ENCODE measurements at places on chromosomes 5 and 9.

- H3K27me3 ChIP-seq = no peaks in the 10 kb centered on the region
- H3K27ac ChIP-seq = no peak overlapping the region
- H3K4me3 ChIP-seq = no peak overlapping the region
- no peak for DNase-seq
- no peaks in the 10 kb centered on the region for H3K36me3 ChIP-seq
Measured at GRCh38 chr5:107915176-107915812, 244.6 kb upstream of the EFNA5 start.

GRCh38 chr5:39209924-39210323 lies 9.4 kb downstream of the FYB1 start:
- peaks cover 18% of the 10 kb centered on the region for H3K27me3 ChIP-seq
- no peak overlapping the region for H3K4me3 ChIP-seq

DNA sequence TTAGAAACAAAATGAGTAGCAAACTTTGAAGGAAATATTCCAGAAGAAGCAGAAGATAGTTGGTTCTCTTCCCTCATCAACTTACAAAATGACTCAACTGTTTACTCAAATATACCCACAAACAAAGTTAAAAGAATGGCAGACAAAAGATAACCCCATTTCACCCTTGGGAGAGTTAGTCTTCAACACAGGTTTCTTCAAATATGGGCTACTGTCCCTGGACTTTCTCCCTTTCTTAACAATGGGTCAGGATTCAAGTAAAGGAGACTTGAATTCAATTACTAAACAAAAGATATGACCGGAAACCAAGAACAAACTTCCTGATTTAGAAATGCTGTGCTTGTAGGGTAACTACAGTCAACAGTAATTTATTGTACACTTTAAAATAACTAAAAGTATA lies 14.2 kb downstream of the RFX3 start:
- no peak for DNase-seq
- H3K4me3 ChIP-seq = no peak overlapping the region
- peaks cover 13% of the 10 kb centered on the region for H3K4me1 ChIP-seq
- no peaks in the 10 kb centered on the region for H3K36me3 ChIP-seq
- peak overlapping the region; percentile 6 for H3K27ac ChIP-seq

- no peak for DNase-seq
- no peaks in the 10 kb centered on the region for H3K36me3 ChIP-seq
- H3K4me1 ChIP-seq = peaks cover 38% of the 10 kb centered on the region
- H3K27ac ChIP-seq = peak overlapping the region; percentile 88
Measured at GRCh38 chr5:71586052-71586940, 844 bp upstream of the MCCC2 start.

GRCh38 chr9:124264823-124265233 lies 7.1 kb downstream of the NEK6 start:
- H3K36me3 ChIP-seq = no peaks in the 10 kb centered on the region
- peaks cover 83% of the 10 kb centered on the region for H3K4me1 ChIP-seq
- no peak for DNase-seq
- H3K27ac ChIP-seq = no peak overlapping the region
- H3K4me3 ChIP-seq = no peak overlapping the region

DNA sequence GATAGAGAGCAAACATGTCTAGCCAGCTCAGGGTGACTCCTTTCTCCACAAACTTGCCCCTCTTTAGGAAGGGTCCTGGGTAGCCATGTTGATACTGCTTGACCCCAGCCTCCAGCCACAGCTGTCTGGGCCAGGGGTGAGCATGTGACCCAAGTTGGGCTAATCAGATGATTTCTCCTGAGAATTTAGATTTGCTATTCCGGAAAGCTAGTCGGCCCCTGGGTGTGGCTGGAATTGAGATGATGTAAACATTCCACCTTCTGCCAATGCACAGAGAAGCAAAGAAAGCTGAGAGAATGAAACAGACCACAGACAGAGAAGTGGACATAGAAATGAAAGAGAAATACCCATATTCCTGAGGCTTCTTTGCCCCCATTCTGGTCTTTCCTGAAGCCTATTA lies 17.8 kb upstream of the B4GALT1 start:
- peaks cover 71% of the 10 kb centered on the region for H3K4me1 ChIP-seq
- no peaks in the 10 kb centered on the region for H3K36me3 ChIP-seq
- no peak for DNase-seq
- no peak overlapping the region for H3K4me3 ChIP-seq
- no peaks in the 10 kb centered on the region for H3K27me3 ChIP-seq
- H3K27ac ChIP-seq = peak overlapping the region; percentile 6
